GDM1 (cell line): ENCODE measurements at places on chromosomes 12 and 14.

DNA sequence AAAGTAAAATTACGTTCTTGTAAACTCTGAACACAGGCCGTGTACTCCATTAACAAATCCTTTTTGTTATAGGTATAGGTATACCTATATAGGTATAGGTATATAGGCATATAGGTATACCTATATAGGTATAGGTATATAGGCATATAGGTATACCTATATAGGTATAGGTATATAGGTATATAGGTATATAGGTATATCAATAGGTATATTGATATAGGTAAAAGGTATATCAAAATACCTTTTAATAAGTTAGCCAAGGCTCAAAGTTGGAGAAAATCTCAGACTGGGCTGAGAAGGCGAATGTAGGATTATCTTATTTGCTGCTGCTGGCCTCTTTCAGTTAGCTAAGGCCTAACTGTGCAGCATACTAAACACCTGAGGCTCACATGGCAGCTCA, 3.4 kb downstream of the SCFD1 start:
- no peak for DNase-seq

DNA sequence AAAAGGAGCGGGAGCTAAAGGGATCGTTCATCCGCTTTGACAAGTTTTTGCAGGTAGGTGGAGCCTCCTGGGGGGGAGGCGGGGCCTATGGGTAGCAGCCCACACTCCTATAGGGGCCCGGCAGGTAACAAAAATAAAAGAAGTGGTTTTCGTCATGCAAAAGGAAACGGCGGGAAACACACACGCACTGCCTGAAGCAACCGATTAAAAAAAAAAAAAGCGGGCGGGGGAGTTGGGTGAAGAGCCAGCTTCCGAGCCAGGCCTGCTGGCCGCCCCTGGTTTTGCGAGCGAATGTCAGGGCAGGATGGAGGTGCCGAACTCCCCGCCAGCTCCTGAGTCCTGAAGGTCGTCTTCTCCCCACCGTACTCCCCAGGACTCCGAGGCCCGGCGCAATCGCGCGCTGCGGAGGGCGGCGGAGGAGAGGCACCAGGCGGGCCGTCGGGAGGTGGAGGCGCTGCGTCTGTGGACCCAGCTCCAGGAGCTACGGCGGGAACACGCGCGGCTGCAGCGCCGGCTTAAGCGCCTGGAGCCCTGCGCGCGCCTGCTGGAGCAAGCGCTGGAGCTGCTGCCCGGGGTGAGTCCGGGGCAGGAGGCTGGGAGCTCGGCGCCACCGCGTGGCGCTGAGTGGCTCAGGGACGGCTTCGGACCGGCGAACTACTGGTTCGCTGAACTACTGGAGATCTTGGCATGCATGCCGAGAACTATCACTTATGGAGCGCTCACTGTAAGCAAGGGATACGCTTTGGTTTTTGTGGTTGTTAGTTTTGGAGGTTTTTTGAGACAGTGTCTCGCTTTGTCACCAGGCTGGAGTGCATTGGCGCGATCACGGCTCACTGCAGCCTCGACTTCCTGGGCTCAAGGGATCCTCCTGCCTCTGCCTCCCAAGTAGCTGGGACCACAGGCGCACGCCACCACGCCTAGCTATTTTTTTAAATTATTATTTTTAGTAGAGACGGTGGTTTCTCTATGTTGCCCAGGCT, 3.6 kb downstream of the CFAP73 start:
- peak; percentile 82 for DNase-seq

DNA sequence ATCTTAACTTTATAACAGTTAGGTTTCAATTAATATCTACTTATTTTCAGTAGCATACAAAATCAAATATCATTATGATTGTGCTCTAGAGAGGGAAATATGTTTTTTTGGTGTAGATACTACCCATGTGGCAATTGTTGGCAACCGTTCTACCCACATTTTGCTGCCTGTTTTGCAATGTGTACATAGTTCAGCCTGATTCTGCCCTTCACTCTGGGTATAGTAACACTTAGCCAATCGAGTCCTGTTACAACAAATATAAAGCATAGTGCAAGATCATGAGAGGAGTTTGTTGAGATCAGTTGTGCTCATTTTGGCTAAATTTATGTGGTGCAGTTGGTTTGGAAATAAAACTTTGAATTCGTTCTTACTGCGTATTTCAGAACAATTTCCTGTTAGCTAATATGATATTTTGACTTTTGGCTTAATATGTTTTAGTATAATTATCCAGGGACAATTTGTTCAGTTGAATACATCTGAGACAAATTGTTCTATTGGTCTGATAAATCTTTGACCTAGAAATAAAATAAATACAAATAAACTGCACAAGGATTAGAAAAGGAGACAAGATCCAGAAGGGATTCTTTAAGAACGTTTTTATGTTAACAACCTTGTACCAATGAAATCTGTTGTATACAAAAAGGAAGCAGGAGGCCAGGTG, 76.9 kb downstream of the ATF7IP start:
- DNase-seq = no peak

- DNase-seq = no peak
These were observed 86.0 kb upstream of the SLC38A2 start for GRCh38 chr12:46458500-46459102.

- no peak for DNase-seq
These were observed 150.3 kb downstream of the TGFB3 start for GRCh38 chr14:75831455-75831854.

GRCh38 chr12:69620077-69620476, 9.4 kb upstream of the LRRC10 start:
- no peak for DNase-seq

GRCh38 chr14:105107781-105108515, 42.7 kb upstream of the GPR132 start:
- no peak for DNase-seq

DNA sequence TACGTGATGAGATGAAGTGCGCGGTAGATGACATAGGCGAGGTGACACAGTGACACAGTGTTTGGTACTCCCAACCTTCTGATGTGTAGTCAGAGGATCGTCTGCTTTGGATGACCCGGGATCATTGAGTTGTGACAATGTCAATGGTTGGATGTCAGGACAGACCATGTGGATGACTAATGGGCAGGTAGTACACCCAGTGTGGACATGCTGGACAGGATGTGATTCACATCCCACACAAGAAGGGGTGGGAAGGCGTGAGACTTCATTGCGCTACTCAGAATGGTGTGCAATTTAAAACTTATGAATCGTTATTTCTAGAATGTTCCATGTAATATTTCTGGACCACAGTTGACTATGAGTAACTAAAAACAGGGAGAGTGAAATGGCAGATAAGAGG, 23.8 kb downstream of the MAP3K9 start:
- no peak for DNase-seq

DNA sequence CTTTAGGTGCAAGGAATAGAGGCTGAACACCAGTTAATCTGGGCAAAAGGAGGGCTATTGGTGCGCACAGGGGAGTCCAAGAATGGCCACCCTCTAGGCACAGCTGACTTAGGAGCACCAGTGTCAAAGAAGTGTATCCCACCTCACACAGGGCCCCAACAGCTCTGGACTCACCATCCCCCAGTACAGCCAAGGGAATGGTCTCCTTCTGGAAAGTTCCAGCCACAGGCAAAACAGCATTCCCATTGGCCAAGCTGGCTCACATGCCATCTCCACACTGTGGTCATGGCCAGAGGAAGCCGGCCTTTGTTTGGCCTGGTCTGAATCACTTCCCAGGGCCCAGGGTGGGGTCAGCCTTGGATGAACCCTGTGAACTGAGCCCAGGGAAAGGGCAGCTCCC, 120.1 kb downstream of the DICER1 start:
- no peak for DNase-seq

DNA sequence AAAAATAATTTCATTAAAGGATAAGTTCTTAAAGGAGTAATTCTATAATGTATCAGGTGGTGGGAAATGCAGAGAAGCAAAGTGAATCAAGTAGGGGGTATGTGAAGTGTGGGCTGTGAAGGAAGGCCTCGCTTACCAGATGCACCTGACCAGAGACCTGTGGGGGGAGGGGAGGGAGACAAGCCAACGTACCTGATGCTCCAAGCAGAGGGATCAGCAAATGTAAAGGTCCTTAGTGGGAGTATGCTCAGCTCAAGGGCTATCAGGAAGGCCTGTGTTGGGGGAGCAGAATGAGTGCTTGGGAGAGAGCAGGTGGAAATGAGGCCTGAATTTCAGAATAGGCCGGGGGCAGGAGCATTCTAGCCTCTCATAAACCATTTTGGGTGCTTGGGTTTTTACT, 57.1 kb downstream of the ANO4 start:
- no peak for DNase-seq

- DNase-seq = peak; percentile 43
These were observed 52.1 kb downstream of the DAD1 start for GRCh38 chr14:22536853-22537338.

GRCh38 chr12:127861406-127861805, 405.6 kb upstream of the TMEM132C start:
- DNase-seq = no peak

- DNase-seq = no peak
These were observed 404.4 kb upstream of the CCDC196 start for GRCh38 chr14:66081594-66082376.

DNA sequence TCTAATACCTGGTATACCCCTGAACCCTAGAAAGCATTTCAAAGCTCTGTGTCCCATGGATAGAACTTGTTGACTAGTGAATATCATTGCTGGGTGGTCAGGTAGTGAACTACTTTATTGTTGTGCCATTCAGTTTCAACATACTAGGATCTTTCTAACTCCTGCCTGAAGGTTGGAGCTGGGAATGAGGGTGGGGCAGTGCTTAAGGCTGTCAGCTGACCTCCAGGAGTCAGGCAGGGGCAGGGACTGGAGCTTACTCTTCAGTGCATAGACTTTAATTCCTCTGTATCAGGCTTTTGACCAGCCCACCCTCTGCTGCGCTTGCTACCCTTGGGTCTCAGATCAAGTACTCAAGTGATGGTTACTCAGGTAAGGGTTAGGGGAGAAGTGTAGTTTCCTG, 102.6 kb upstream of the RFX4 start:
- no peak for DNase-seq

DNA sequence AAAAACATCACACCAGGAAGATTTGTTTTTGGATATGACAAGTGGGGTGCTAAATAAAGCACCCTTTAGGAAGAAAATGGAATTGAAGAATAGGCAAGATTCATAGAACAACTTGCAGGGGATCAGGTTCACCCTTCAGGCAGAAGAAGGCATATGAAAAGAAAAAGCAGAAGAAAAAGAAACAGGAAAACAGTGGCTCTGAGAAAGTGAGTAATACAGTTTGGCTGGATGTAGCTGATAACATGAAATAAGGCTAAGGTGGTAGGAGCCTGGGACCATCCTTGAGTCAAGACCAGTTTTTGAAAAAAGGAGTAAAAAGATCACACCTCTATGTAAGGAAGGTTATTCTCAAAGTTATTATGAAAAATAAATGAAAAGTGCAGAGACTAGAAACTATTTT, 42.4 kb downstream of the TRIP11 start:
- DNase-seq = peak; percentile 24

DNA sequence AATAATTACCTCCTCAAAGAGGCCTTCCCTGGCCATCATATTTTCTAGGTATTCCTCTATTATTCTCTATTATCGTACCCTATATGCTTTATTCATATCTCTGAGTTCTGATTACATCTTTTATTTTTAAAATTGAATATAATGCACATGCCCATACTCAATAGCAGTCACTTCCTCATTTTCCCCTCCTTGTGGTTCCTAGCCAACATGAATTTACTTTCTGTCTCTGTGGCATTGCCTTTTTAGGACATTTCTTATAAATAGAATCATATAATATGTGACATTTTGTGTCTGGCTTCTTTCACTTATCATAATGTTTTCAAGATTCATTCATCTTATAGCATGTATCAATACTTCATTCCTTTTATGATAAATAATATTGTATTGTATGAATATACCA, 74.4 kb upstream of the TRHDE start:
- no peak for DNase-seq

GRCh38 chr12:131007031-131007739, 53.5 kb downstream of the ADGRD1 start:
- no peak for DNase-seq

- DNase-seq = no peak
These were observed 200.4 kb downstream of the PTPRO start for GRCh38 chr12:15522574-15523187.

DNA sequence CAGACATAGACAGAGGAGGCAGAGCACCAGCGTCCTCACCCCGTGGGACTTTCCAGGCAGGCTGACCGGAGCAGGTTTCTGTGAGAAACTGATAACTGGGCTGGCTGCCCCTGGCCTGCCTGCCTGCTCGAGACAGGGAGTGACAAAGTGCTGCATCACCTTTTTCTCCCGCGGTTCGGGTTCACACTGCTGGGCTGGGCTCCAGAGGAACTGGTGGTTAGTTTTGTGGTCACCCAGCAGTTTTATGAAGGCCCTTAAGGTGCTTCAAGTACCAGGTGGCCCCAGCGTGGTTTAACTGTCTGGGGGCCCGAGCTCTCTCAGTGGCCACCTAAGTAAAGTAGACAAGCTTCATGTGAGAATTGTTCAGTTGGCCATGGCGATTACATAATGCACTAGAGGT, 1073.6 kb downstream of the BCL11B start:
- DNase-seq = no peak

GRCh38 chr14:100865682-100866591, 37.6 kb downstream of the RTL1 start:
- no peak for DNase-seq

DNA sequence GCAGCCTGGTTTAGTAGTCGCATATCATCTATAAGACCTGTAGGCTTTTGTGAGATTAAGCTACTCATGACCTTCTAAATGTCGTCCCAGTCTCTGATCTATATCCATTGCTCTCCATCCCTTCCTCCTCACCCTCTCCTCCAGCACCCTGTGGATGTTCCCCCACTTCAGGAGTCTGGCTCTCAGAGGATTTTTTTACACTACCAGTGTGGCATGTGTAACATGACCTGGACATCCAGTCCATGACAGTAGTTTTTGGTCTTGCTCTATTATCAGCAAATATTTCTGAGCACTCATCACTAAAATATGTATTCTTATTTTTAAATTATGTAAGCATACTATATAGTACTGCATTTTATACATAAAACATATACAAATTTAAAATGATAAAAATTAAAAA, 142.1 kb downstream of the DYRK2 start:
- DNase-seq = no peak

GRCh38 chr12:50699154-50699553, 64.7 kb upstream of the ATF1 start:
- DNase-seq = no peak

DNA sequence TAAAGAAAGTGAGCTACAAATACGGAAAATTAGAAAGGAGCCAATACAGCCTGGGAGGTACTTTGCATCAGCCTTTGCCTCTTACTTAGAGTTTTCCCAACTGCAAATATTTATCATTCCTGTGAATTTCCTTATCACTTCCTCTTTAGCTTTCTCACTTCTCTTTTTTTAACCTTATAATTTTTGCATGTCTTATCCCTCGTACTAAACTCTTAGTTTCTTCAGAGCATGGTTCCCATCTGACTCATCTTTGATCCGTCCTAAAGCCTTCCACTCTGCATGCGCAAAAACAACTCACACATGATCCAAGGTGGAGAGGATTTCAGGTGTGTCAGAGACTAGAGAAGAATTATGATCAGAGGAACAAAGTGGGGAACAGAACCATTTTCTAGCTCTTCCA, 9.6 kb upstream of the SNAPC1 start:
- DNase-seq = no peak

GRCh38 chr12:120290609-120291305, 946 bp downstream of the RNU4-2 start:
- no peak for DNase-seq

- DNase-seq = no peak
These were observed 1.4 kb upstream of the ITGB7 start for GRCh38 chr12:53208435-53208834.
